ENCODE measurements at places on chromosomes 12 and 14.

GRCh38 chr14:105126981-105127329, 41.6 kb downstream of the JAG2 start:
- no peak for DNase-seq

GRCh38 chr14:74563586-74564159, 48.4 kb downstream of the LTBP2 start:
- no peak for DNase-seq

DNA sequence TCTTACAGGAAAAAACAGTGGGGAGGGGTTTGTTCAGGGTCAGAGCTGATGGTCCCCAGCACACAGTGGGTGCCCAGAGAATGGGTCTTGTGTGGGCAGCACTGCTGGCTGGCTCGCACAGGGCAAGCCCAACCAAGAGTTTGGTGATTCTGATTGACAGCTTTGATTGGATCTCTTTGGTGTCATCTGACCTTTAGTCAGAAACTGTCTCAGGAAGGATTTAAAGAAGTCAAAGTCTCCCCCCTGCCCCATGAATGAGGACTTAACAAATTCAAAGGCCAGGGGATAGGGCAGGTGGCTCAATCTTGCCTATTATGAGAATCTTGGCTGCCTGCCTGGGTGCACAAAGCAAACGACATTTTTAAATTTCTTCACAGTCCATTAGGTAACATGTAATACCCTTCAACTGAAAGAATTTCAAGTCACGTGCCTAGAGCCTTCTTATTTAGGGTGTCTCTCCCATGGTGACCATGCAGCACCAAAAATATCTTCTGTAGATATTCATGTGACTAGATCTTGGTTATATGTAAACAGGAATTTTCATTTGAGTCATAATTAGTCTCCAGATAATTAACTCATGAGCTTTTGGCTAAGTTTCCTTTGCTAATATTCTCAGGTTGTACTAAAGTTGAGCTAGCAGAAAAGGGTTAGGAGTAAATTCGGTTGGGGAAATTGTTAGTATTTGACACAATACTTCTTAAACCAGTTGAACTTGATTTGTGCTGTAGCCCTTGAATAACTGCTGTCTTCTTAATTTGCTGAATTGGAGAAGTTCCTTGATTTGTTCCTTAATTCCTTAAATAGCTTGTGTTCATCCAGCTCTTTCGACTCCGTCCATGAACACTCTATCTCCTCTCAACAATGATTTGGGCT, 54.5 kb upstream of the HECTD1 start:
- DNase-seq, result peak; percentile 85

GRCh38 chr12:107275530-107275929, 182.2 kb upstream of the CRY1 start:
- no peak for DNase-seq

- no peak for DNase-seq
These were observed 3.7 kb upstream of the CLEC6A start for GRCh38 chr12:8452036-8452435.

- DNase-seq, result no peak
These were observed 82.4 kb downstream of the ZFC3H1 start for GRCh38 chr12:71581206-71581605.

DNA sequence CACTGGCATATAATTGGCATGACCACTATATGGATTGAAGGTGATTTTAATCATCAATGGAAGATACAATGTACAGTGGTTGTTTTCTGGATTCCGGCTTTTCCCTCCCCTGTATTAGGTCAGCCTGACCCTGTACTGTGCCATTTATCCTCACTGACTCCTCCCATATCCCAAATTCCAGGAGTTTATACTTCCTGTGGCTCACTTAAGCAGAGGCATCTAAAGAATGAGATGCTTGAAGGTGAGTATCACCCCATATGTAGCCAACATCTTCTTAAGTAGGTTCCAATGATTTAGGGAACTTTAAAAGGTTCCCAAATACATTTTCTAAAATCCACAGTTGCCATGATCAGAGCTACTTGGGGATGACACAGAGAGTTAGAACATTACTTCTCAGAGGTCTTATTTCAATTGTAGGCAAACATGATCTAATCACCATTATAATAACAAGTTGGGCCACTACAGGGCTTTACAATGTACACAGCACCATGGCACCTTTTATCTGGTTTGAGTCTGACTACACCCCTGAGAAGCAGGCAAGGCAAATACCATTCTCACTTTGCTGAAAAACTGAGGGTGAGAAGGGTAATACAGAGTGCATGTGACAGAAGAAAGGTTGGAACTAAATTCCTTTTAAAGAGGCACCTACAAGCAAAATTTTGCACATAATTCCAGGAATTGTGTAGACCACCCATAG, 212.3 kb upstream of the GARIN6 start:
- DNase-seq, result no peak

DNA sequence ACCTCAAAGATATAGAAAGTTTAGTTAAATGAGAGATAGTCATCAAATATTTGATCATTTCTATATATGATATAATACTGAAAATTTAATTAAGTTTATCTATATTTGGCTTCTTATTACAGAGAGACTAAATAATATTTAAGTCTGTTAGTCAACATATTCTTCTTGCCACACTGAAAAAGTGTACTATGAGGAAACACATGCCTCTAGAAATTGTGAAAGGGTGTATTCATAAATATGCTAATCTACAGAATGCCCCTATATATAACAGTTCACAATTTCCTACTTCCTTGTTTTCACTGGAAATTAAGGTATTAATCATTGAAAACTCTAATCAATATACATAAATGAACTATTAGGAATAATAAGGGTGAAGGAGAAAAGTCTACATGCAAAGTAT, 31.4 kb upstream of the ETV6 start:
- no peak for DNase-seq

- no peak for DNase-seq
These were observed 48.0 kb downstream of the NT5DC3 start for GRCh38 chr12:103793046-103793445.

DNA sequence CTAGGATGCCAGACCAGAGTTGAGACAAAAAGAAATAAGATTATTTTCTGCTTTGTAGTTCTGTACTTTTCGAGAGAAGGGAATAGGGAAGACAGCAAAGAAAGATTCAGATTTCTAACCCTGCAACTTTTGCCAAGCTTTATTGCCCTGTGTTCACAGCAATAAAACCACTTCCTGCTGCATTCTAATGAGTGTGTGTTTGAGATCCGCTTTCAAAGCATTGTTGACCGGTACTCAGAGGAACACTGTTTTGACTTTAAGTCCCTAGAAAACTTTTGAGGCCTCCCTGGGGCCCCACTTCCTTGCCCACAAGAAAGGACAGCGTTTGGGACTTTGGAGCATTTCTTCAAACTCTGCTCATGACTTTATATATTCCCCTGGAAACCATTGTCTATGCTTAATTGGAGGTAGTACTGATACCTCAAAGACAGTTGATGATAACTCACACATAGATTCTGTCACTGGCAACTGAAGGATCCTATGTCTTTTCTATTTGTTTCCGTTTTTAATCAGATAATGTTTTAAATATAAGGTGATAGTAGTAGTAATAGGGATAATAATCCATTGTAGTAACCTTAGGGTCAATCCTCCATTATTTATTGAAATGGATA, 1.3 kb downstream of the RNASE6 start:
- no peak for DNase-seq

DNA sequence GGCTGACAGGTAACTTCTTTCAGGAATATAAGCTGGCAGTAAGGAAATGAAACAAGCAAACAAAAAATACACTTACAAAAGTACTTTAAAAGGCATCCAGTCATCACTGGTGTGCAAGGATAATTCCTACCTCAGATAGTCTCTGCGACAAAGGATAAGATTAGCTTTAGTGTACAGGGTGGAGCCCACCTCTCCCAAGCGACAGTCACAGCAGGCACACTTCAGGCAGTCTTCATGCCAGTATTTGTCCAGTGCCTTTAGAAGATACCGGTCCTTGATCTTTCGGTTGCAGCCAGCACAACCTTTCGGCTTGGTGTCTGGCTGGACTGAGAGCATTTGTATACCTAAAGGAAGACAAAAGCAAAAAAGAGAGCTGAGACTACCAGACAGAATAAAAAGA, 5.4 kb downstream of the LMO3 start:
- DNase-seq, result no peak

GRCh38 chr12:12081836-12082497, 11.2 kb downstream of the BCL2L14 start:
- peak; percentile 70 for DNase-seq

Data from cardiac fibroblast (primary cell).